ENCODE measurements at places on chromosomes 12 and 14. TPM values are rescaled to one million over a fixed set of nuclear protein-coding genes. Genes with fewer than 3 reads are reported as not detected.

GMFB gene
- 70.9 TPM for total RNA-seq

RHEBL1 gene
- 0.59 TPM for total RNA-seq

ABCC9 gene
- 9.6 TPM for total RNA-seq

HOXC9 gene
- 1.5 TPM for total RNA-seq

PAPLN gene
- 1.5 TPM for total RNA-seq

OVCH1 gene
- not detected for total RNA-seq

DBX2 gene
- total RNA-seq = not detected

FKBP4 gene
- 104 TPM for total RNA-seq

ASIC1 gene
- total RNA-seq = 2.4 TPM

GPD1 gene
- 0.06 TPM for total RNA-seq
